ENCODE measurements at places on chromosomes 7 and 10.

DNA sequence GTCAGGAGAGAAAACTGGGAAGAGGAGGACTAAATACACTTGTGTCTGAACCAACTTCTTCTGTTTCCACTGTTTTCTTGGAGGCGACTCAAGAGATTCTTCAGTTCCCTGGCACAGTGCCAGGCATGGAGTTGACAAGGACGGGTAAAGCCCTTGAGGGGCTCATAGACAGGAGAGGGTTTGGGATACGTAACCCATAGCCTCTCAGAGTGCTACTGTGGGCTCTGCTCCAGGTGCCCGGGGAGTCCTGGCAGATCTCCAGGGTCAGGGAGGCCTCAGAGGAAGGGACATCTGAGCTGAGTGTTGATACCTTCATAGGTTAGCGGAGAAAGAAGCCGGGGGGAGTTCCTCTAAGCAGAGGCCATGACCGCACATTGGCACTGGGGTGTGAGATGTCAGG lies 42.0 kb downstream of the GALNT17 start:
- no peak for DNase-seq

GRCh38 chr10:132006966-132007365 lies 25.2 kb upstream of the BNIP3 start:
- no peak for DNase-seq

DNA sequence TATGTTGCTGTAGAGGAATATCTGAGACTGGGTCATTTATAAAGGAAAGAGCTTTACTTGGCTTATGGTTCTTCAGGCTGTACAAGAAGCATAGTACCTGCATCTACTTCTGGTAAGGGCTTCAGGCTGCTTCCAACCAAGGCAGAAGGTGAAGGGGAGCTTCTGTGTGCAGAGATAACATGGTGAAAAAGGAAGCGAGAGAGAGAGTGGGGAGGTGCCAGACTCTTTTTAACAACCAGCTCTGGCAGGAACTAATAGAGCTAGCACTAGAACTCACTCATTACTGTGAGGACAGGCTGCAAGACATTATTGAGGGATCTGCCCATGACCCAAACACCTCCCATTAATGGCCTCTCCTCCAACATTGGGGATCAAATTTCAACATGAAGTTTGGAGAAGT lies 94.5 kb downstream of the KIF20B start:
- no peak for DNase-seq

DNA sequence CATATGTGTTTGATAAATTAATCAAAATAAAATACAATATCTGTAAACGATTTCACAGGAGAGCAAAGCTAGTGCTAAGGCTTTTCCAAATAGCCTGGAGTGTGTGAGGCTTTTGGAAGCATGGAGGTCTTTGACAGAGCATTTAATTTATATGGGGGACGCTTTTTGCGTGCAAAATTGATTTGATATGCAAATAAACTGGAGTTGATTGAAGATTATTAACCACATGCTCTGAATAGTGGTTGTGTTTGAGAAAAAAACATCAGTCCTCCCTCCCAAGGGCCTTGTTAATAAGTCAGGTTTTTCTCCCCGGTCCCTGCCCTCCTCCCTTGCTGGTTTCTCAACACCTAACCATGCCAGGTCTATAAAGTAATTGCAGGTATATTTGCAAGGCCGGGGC lies 85.1 kb upstream of the FGFR2 start:
- no peak for DNase-seq

DNA sequence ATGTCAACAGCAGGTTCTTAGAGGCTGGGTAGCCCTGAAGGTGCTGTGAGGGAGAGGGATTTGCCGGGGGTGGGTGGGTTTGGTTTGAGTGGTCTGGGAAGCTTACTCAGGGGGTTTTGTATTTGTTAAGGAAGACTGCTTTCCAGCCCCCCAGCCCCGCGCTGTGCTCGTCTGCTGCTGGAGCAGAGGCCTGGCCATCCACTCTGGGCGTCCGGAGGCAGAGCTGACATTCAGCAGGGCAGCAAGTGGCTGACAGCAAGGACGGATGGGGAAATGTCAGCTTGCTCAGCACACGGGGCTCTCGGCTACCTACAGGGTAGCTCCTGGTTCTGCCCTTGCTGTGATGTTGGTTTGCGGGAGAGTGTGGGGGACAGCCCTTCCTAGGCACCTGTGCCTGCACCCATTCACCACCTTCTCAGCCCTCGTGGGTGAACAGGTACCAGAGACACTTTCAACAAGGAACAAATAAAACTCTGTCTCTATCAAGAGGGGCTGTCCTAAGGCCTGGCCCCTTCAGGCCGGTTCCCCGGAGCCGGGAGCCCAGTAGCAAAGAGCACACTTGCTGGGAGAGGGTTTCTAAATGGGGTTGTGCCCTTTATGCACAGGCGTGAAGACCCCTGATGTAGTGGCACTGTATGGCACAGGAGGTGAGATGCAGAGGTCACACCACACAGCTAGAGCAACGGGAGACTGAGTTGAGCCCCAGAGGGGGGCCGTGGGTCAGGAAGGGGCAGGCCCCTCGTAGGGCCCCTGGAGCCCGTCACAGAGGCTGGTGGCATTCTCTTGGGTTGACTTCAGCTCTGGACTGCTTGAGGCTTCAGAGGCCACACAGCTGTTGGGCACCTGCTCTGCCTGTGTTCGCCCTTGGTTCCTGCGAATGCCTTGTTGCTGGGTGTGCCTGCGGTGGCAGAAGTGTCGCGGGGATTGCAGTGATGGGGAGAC lies 72.2 kb upstream of the SHH start:
- DNase-seq = no peak

GRCh38 chr10:102918817-102919245 lies 737 bp downstream of the CNNM2 start:
- DNase-seq = no peak

- no peak for DNase-seq
These were observed 191.9 kb downstream of the MAD1L1 start for GRCh38 chr7:2040893-2041270.

DNA sequence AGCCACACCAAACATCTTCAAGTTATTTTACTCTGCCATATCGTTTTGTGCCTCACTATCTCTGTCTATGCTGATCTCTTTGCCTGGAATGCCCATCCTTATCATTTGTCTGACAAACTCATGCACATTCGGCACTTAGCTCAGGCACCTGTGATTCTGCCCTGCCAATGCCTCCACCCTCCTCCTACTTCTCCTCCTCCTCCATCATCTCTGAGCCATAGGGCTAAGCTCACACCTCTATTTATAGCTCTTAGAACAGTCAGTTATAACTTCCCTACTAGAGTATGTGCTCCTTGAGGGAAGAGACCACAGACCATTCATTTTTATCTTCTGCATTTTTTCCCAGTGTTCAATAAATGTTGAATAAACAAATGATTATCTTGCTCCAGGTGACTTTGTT lies 51.2 kb upstream of the CDK13 start:
- DNase-seq = no peak

- DNase-seq = no peak
These were observed 177.0 kb downstream of the ZNF438 start for GRCh38 chr10:30854656-30855055.

DNA sequence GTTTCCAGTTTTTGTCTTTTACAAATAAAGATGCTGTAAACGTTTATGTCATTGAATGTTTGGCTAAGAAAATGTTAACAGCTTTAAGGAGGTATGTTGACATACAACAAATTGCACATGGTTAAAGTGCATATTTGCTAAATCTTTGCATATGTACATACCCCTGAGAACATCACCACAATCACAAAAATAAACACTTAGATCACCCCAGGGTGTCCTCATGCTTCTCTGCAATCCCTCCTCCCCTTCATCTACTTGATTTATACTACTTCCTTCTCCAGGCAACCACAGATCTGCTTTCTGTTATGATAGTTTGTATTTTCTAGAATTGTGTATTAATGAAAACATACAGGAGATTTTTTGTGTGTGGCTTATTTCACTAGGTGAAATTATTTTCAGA lies 209.5 kb downstream of the GLRX3 start:
- no peak for DNase-seq

DNA sequence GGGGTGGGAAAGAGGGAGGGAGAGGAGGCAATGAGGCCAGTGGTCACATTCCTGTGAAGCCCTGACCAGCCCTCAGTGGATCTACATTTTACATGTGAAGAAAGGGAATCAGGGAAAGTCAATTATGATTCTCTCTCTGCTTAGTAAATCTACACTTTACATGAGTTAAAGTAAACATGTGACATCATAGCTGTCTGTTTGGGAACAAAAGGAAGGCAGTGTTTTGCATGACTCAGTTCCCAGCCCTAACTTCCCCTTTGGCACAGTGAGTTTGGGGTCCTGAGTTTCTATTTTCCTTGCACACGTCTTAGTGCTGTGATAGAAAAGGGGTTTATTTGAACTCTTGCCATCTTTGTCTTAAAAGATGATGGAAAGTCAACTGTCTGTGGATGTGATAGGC lies 615.1 kb downstream of the SDK1 start:
- no peak for DNase-seq

DNA sequence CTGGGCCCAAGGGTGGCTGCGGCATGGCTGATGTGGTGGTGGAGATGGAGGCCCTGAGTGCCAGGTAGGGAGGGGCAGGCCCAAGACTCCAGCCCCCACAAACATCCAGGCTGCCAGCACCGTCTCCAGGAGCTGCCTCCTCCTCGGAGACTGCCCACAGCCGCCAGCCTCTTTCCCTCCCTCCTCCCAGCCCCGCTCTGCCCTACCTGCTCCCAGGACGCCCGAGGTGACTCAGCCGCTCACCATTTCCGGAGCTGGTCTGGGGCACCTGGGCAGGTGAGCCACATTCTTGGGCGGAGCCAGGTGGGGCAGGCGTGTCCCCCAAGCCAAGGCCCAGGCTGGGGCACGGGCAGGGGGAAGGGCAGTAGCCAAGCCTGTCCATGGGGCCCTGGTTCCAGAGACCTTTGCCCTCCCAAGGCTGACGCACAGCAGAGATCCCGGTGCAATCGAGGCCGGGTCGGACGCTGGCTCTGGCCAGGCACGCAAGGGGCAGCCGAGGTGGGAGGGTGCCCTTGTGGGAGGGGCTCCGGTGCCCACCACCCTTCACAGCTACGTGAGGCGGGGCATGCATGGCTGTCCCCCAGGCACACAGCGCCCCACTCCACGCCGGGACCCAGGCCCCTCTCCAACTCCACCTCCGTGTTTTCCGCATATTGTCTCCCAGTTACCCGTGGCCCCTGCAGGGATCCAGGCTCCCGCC lies 8.8 kb downstream of the ADAP1 start:
- DNase-seq = no peak

- DNase-seq = no peak
These were observed 53.3 kb downstream of the SH3PXD2A start for GRCh38 chr10:103802081-103802480.

DNA sequence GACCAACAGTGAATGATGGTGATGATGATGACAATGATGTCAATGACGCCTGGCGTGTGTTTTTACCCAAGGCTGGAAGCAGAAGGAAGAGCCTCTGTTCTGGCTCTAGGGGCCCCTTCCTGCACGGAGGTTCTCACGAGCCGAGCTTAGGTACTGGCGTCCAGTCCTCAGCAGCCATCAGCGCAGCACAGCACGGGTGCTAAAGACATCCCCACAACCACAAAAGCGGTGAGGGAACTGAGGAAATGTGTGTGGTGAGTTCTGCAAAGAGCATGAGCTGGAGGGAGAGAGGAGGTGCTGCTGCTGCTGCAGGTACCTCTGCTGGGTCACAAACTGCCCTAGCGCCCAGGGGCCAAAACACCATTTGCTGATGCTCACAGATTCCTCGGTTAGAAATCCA lies 81.6 kb downstream of the SFMBT2 start:
- DNase-seq = no peak

GRCh38 chr10:30962522-30962921 lies 69.1 kb downstream of the ZNF438 start:
- DNase-seq = no peak

GRCh38 chr7:159032322-159032721 lies 112.3 kb downstream of the VIPR2 start:
- no peak for DNase-seq

DNA sequence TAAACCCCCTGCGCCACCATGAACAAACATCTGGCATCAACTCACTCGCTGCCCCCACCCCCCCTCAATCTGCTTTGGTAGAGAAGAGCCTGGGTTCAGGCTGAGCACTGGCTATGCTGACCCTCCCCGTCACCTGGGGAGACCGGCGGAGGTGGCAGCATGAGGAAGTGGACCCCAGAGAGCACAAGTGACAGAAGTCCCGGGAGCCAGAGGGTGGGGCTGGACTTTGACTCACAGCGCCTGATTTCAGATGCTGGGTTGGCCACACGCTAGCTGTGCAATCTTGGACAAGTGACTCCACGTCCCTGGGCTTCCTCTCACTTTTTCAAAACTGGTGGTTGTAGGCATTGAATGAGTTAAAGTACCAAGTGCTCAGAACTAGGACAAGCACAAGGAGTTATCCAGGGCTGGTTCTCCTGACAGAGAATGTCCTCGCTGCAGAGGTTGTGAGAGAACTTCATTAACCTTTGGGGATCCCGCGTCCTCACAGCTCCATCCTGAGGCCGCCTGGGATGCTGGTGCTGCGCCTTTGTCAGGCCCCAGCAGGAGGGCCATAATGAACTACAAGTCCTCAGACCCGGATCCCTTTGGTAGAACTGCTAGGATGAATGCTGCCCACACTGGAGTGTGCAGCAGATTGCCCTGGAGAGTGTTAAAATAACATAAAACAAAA lies 48.8 kb upstream of the RASGEF1A start:
- DNase-seq = no peak

DNA sequence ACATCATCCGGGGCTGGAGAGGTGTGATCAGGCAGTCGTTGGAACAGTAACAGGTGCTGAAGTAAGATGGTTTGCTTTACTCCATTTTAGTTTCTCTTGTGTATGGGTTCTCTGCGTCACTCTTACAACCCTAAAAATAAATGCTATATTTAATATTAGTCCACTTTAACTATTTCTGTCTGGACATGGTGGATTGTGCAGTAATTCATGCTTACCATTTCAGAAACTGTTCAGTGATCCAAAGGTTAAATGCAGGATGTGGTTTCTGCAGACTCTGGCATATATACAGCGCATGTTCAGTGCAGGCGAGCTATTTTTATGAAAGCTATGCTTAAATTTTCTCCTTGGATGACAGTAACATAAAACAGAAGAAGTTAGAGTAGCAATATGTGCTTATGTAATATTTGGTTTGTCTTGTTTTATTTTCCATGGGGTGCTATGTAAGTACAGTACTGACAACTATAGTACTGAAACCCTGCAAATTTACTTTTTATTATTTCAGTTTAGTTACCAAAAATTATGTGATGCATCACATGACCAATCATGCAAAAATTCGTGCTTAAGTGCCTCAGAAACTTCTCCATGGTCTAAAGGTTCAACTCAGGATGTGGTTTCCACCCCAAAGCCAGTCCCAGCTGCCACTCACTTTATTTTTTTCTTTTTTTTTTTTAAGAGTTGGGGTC lies 46.6 kb upstream of the GRID1 start:
- DNase-seq = no peak

GRCh38 chr7:83655951-83656556 lies 7.1 kb upstream of the SEMA3E start:
- DNase-seq = peak; percentile 1

DNA sequence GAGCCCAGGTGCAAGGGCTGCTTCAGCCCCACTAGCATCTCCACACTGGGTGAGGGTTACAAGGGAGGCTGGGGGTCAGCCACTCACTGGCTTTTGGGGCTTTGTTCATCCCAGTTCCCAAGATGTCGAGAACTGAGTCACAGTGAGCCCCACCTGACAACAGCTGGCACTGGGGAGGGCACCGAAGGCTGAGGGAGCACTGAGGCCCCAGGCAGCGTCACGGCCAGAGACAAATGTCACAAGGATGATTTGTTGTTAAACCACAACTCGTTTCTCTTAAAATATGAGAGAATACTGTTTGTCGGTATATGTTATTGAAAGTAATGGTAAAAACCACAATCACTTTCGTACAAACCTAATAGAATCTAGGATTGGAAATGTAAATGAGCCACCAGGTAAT lies 219.9 kb downstream of the CELF2 start:
- no peak for DNase-seq
